ENCODE measurements at places on chromosomes 13 and 19.

- no peak for DNase-seq
Observed at GRCh38 chr13:37069597-37070103, 10.2 kb upstream of the SUPT20H start.

DNA sequence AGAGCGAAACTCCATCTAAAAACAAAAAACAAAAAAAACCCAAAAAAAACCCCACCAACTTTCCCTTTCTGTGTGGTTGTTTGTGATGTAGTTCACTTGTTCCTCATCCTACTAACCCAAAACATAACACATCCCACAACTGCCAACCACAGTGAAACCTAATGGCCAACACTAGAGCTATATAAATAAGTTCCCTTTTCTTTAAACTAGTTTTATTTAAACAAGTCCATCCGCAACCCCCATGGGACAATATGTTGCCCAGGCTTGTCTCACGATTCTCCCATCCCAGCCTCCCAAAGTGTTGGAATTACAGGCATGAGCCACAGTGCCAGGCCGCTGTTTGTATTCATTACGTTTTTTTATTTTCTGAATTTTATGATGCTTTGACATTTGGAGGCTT lies 71.2 kb upstream of the ADGRE5 start:
- DNase-seq, result no peak

DNA sequence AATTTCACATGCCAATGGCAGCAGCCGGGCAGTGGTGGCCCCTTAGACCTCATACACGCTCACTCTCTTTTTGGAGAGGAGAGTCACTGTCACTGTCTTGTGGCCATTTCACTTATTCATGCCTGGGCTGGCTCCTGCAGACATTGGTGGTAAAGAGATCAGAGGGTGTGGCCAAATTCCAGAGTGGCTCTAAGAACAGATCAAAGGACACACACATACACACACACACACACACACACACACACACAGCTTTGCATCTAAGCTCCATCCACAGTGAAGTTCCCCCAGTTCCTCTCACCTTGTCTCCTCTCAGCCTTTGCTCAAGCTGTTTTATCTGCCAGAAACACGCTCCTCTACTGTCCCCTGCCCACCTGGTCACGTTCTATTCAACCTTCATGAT lies 46.5 kb upstream of the KPNA3 start:
- DNase-seq, result no peak

- no peak for DNase-seq
Observed at GRCh38 chr19:51047031-51047335, 12.2 kb upstream of the KLK12 start.

DNA sequence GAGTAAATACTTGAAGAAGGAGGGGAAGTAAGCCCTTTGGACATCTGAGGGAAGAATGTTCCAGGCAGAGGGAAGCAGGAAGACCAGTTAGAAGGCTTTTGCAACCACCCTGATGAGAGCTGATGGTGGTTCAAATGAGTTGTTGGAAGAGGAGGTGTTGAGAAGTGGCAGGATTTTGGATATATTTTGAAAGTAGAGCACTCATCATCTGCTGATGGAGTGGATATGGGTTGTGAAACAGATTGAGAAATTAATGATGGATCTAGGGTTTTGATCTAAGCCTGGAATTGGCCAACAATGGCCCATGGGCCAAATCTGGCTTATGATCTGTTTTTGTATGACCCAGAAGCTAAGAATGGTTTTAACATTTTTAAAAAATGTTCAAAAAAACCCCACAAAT lies 230.7 kb downstream of the NDFIP2 start:
- peak; percentile 27 for DNase-seq

DNA sequence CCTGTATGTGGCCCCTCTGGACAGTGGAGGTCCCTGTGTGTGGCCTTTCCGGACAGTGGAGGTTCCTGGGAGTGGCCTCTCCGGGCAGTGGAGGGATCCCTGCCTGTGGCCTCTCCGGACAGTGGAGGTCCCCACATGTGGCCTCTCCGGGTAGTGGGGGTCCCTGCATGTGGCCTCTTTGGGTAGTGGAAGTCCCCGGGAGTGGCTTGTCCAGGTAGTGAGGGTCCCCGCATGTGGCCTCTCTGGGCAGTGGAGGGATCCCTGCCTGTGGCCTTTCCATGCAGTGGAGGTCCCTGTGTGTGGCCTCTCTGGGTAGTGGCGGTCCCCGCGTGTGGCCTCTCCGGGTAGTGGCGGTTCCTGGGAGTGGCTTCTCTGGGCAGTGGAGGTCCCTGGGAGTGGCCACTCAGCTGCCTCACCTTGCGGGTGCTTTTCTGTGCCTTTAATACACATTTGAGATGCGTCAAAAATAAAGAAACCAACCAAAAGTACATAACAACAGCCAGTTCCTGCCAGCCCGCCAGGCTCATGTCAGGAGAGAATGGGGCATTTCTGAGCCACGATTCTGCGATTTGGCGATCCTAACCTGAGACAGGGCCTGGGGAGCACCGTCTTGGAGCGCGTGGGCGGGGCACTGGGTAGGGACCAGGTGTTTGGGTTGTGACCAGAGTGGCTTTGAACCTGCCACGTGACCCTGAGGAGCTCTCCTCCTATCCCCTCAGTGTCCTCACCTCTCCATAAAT lies 194.7 kb downstream of the ZNF536 start:
- no peak for DNase-seq

- DNase-seq, result peak; percentile 0
Observed at GRCh38 chr13:62510906-62511655, 1095.4 kb upstream of the PCDH20 start.

- DNase-seq, result no peak
Observed at GRCh38 chr19:4816202-4816949, 15.1 kb downstream of the TICAM1 start.

GRCh38 chr19:1811942-1812425 lies at the start of gene ATP8B3:
ATP8B3 (minus strand) TSS chr19:1812276; CDS start chr19:1811736, 540 bp downstream.
- no peak for DNase-seq

Data from fibroblast of upper back skin (primary cell).